Esophagus muscularis mucosa (tissue), 4 donors: ENCODE measurements at places on chromosomes 7 and 10.
A peak's percentile ranks its signal among the peaks of the same experiment; 100 is the strongest.

DNA sequence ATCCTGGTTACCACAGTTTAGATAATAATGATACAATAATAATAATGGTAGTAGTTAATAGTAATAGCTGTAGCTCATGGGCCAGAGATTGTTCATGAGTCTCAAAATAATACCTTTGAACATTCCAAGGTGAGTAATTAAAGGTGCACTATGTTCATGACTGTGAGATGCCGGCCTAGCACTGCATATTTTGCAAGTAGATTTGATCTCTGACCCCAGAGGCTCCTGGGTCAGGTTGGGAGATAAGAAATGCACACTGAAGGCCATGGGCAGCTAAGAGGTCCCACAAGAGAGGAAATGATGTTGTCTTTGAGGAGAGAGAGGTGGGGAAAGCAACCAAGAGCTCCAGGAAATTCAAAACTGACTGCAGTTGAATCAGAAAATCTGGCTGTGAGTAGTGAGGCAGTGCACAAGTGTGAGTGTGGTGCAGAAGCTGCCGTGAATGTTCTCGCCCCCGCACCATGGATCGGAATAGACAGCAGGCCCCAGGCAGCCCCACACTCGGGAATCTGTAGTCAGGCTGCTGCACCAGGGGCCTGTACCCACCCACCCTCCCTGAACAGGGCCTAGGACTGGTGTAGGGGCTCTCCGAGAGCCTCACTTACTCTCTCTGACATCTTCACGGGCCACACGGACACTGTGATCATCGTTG, 11.9 kb downstream of the CPXM2 start:
- no peaks in the 10 kb centered on the region for H3K4me1 ChIP-seq
- H3K4me3 ChIP-seq: no peak overlapping the region
- no peaks in the 10 kb centered on the region for H3K27me3 ChIP-seq

- H3K4me3 ChIP-seq: no peak overlapping the region
- H3K27ac ChIP-seq: no peak overlapping the region
- DNase-seq: no peak
- no peaks in the 10 kb centered on the region for H3K27me3 ChIP-seq
- H3K36me3 ChIP-seq: no peaks in the 10 kb centered on the region
Measured at GRCh38 chr7:33892945-33893344, 12.4 kb upstream of the BMPER start.

DNA sequence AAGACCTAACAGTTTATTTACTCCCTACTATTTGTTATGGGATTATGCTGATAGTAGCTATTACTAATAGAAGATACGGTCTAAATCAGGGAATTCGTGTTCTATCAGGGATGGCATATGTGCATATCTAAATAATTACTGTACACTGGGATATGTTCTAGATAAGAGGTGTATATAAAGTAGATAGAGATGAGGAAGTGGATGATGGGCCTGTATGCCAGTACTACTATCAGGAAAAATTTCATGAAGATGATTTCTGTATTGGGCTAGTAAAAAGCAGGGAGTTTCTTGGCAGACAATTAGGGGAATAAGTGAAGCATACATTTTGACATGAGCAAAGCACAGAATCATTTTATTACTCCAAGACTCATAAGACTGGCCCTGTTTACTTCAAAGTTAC, 26.2 kb downstream of the PTPN12 start:
- H3K36me3 ChIP-seq: no peaks in the 10 kb centered on the region
- peaks cover 59% of the 10 kb centered on the region for H3K4me1 ChIP-seq
- no peak overlapping the region for H3K4me3 ChIP-seq

DNA sequence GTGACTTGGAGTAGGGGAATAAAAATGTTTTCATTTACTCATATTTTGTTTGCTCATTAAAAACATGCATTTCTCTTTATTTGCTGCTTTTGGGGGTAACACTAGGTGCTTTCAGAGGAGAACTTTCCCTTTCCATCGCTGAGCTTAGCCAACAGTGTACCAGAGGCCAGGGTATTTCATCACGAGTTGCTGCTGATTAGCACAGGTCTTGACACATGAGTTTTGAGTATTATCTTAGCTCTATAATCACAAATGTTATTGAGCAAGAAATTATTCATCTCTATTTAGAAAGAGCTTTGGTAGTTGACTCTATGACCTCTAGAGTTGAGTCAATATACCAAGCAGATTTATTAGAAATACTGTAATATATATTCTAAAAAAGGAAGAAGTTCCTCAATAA, 375.9 kb downstream of the NXPH1 start:
- no peak for DNase-seq
- H3K36me3 ChIP-seq: no peaks in the 10 kb centered on the region
- H3K4me3 ChIP-seq: no peak overlapping the region
- H3K27me3 ChIP-seq: no peaks in the 10 kb centered on the region

DNA sequence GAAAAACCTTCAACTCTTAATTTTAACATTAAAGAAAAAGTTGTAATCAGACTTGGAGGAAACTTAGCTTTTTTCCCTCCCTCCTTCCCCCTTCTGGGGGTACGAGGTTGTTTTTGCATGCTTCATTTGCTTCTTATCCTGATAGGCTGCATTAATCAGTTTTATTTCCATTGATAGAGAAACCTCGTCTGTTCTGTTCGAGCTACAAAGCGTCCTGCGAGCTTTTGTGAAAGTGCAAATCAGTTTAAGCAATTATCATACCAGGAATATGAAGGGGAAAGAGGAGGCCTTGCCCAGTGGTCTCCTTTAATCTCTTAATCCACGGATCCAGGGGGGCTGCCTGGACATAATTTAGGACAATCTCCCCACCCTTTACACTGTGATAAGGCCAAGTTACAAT, 7.5 kb downstream of the EMX2 start:
- no peaks in the 10 kb centered on the region for H3K27me3 ChIP-seq
- peaks cover 49% of the 10 kb centered on the region for H3K4me1 ChIP-seq
- H3K36me3 ChIP-seq: no peaks in the 10 kb centered on the region
- H3K27ac ChIP-seq: no peak overlapping the region

DNA sequence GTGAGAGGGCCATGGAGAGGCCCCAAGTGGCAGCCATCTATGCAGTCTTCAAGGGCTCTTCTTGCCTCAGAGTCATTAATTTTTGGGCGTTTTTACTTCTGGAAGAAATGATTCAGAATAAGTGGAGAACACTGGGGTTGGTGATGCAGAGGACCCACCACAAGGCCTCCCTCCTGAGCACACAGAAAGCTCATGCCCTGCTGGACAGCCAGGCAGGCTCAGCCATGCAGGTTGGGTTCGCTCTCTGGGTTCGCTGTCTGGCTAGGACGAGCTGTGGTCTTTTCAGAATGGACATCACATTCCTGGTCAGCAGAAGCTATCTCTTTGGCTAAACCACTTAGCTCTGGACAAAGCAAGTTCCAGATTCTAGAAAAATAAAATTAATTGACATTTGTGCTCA, 480.8 kb downstream of the RPS24 start:
- DNase-seq: peak; percentile 53

DNA sequence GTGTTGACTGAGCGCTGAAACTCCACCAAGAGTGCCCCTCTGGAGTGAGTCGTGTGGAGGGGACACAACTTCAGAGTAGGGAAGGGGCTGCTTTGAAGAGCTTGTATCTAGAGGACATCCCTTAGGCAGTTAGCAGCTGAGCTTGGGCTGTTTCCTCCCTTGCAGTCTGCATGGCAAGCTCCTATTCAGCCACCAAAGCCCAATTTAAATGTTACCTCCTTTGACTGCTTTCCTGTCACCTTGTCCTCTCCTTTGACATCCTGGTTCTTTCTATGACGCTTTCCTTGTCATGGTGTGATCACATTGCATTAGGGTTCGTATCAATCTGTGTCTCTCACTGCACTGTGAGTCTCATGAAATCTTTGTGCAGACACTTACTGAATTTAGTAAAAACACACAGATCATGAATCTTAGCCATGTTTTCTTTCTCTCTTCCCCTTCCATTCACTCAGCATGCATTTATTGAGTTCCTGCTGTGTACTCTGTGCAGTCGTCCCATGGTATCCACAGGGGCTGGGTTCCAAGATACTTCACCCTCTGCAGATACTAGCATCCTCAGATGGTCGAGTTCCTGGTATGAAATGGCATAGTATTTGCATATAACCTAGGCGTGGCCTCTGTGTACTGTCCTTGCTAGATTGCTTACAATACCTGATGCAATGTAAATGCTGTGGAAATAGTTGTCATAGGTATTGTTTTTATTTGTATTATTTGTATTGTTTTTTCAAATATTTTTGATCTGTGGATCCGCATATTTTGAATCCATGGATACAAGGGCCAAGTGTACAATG, 228.5 kb downstream of the CCDC3 start:
- H3K27ac ChIP-seq: no peak overlapping the region
- H3K27me3 ChIP-seq: no peaks in the 10 kb centered on the region
- no peak overlapping the region for H3K4me3 ChIP-seq
- no peaks in the 10 kb centered on the region for H3K36me3 ChIP-seq
- no peak for DNase-seq

DNA sequence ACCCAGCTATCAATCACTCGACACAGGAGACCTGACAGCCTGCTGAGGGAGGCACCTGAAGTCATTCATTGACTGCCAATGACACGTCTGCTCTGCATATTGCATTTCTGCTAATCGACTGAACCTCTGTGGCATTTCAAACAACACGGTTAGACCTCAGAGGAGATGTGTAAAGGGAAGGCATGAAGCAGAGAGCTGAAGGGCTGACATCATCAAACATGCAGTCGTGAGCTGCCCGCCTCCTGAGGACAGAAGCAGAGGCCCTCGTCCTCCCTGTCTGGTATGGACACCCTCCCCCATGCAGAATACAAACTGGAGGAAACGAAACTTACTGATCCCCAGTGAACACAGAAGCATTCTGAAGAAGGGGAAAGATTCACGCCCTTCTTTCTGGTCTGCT, 462.6 kb upstream of the MGMT start:
- no peak overlapping the region for H3K27ac ChIP-seq
- H3K27me3 ChIP-seq: no peaks in the 10 kb centered on the region

DNA sequence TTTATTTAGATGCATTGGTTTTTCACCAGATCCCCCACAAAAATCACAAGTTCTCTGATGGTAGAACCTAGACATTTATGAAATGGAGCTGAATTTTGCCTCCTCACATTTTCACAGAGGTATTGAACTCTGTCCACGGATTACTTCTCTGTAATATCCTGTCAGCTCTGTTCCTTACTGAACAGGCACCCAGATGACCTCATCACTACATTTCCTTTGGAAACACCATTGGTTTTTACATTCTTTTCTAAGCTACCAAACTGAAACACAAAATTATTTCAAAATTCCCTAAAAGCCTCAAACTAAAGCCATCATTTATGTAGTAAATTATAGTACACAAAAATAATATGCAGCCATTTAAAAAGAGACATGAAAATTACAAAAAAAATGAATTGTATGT, 98.3 kb upstream of the KCNIP2 start:
- DNase-seq: no peak
- H3K36me3 ChIP-seq: no peaks in the 10 kb centered on the region
- no peak overlapping the region for H3K27ac ChIP-seq
- no peaks in the 10 kb centered on the region for H3K27me3 ChIP-seq

DNA sequence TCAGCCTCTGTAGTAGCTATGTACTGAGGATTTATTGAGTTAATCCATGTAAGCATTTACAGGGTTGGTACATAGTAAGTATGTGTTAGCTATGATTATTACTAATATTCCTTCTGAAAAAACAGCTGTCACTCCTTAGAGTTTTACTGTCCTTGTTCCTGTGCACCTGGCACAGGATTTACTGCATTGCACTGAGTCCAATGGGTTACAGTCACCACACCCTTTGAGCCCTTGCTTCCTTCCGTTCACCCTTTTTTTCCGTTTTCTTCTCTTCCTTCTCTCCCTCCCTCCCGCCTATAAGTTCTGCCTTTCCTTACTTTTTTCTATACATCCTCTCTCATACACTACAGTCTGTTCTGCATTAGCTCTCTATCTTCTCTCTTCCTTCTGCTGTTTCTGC, 12.5 kb upstream of the CDK6 start:
- no peaks in the 10 kb centered on the region for H3K4me1 ChIP-seq
- H3K27me3 ChIP-seq: no peaks in the 10 kb centered on the region
- no peak overlapping the region for H3K27ac ChIP-seq
- DNase-seq: no peak

GRCh38 chr10:118764195-118764594, 9.4 kb upstream of the CACUL1 start:
- no peak overlapping the region for H3K27ac ChIP-seq
- no peak overlapping the region for H3K4me3 ChIP-seq
- H3K4me1 ChIP-seq: no peaks in the 10 kb centered on the region

GRCh38 chr7:129187681-129188371, 607 bp upstream of the SMO start:
- no peaks in the 10 kb centered on the region for H3K27me3 ChIP-seq
- H3K36me3 ChIP-seq: peaks cover under 1% of the 10 kb centered on the region
- H3K27ac ChIP-seq: peak overlapping the region; percentile 59
- no peak for DNase-seq
- peak overlapping the region; percentile 80 for H3K4me3 ChIP-seq

- H3K4me1 ChIP-seq: no peaks in the 10 kb centered on the region
- no peak overlapping the region for H3K4me3 ChIP-seq
- H3K27me3 ChIP-seq: no peaks in the 10 kb centered on the region
Measured at GRCh38 chr10:50651808-50652207, 28.1 kb upstream of the SGMS1 start.

GRCh38 chr7:129188892-129189660, 643 bp downstream of the SMO start:
- peak overlapping the region; percentile 66 for H3K27ac ChIP-seq
- H3K4me1 ChIP-seq: peaks cover 27% of the 10 kb centered on the region
- peak overlapping the region; percentile 69 for H3K4me3 ChIP-seq
- H3K27me3 ChIP-seq: no peaks in the 10 kb centered on the region
- no peak for DNase-seq

DNA sequence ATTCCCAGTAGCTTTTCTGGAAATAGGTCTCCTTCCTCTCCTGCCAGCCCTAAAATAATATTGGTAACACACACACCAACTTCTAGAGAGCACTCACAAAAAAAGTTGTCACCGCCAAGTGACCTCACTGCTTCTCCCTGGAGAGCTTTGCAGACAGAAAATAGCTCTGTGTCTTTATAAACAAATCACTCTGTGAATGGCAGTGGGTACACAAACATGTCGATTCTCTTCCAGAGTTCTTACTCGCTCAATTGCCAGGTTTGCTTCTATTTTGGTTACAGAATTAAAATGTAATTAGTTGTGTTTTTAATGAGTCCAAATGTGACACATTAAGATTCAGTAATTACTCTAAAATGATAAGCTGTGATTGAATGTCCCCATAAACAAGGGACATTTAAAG, 649.2 kb upstream of the C7orf33 start:
- no peak overlapping the region for H3K4me3 ChIP-seq
- H3K27ac ChIP-seq: no peak overlapping the region
- H3K27me3 ChIP-seq: no peaks in the 10 kb centered on the region
- H3K4me1 ChIP-seq: no peaks in the 10 kb centered on the region
- DNase-seq: no peak

DNA sequence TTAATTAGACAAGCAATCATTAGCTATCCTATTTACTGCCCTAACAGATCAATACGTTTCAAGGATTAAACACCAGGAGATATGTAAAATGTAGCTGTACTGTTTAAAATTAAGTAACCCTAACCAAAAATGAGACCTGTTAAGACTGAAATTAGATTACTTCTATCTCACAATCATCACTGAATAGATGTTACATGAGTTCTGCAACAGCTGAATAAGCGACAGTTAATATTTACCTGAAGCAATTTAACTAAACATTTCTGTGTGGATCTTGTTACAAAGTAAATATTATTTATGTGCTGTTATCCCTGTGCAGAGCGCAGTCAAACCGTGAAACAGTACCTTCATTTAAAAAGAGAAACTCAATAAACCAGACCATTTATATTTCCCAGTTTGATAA, 122.5 kb downstream of the RELN start:
- no peaks in the 10 kb centered on the region for H3K27me3 ChIP-seq
- no peak overlapping the region for H3K27ac ChIP-seq
- no peak overlapping the region for H3K4me3 ChIP-seq
